Thoracic aorta (tissue), 2 donors: ENCODE measurements at places on chromosomes 7 and 10.

- DNase-seq, result no peak
Measured at GRCh38 chr7:127123220-127123619, 129.5 kb downstream of the GRM8 start.

GRCh38 chr7:138796038-138796615 lies 1.7 kb upstream of the TMEM213 start:
- DNase-seq, result no peak

DNA sequence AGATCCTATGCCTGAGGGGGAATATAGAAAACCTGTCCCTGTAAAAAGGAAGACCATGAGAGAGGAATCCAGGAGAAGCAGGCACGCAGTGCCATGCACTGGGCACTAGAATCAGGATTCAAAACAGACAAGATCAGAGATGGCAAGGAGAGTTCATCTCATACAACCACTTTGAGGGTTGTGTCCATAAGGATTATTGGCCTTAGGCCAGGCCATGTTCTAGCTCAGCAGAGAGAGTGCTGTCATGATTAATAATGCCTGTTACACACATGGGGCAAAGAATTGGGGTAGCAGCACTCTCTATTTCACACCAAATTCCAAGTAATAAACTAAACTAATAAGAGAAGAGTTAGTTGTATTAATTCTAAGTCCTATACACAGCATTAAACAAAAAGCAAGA lies 29.1 kb downstream of the EZH2 start:
- no peak for DNase-seq

DNA sequence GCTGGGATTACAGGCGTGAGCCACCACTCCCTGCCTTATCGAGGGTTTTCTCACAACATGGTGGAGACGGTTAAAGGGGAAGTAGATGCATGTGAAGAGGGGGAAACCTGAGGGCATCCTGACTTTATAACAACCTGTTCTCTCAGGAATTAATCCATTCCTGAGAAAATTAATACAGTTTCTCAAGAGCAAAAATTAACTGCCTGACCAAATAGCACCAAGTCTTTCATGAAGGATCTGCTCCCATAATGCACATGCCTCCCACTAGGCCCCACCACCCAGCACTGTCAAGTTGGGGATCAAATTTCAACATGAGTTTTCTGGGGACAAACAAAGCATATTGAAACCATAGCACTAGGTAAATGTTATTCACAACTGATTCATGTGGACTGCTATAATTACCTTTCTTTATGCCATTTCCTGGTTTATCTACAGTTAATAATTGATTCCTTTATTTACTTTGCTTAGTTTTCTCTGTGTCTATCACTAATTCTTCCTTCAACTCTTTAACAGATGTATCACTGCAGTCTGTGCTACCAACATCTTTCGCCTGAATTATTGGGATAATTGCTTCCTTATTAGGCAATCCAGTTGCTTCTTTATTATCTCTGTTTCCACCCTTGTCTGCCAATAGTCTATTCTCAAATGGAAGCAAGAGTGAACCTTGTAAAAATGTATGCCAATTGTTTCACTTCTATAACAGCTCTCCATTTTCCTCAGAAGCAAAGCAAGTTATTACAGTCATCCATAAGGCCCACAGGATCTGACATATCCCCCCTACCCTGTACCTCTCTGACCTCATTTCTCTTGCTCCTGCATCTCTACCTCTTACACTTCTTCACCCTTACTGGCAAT lies 12.9 kb upstream of the MICU1 start:
- no peak for DNase-seq

GRCh38 chr10:62689712-62690111 lies 114.8 kb upstream of the ADO start:
- no peak for DNase-seq

DNA sequence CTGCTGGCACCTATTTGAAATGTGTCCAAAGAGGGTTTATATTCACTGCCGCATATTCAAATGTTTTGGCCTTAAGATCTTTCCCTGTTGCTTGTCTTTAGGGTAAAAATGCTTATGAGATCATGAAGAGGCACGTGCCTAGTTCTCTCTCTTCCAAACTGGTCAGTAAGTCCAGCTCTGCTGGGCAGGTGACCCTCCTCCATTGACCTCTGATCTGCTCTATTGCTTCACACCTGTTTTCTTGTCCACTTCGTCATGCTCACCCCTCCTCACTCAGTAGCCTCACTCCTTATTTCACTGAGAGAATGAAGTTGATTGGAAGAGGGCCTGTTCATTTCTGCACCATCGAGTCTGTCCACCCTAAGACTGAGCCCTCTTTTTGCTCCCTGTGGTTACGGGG lies 140.5 kb upstream of the COBL start:
- DNase-seq, result no peak

- no peak for DNase-seq
Measured at GRCh38 chr10:87605628-87606251, 53.9 kb upstream of the PAPSS2 start.

GRCh38 chr10:95789902-95790301 lies 33.9 kb downstream of the ENTPD1 start:
- DNase-seq, result no peak

GRCh38 chr7:23930312-23930711 lies 220.3 kb downstream of the STK31 start:
- no peak for DNase-seq

- DNase-seq, result no peak
Measured at GRCh38 chr7:34296663-34297062, 361.4 kb upstream of the NPSR1 start.

- DNase-seq, result no peak
Measured at GRCh38 chr7:135601182-135601581, 43.5 kb downstream of the NUP205 start.

DNA sequence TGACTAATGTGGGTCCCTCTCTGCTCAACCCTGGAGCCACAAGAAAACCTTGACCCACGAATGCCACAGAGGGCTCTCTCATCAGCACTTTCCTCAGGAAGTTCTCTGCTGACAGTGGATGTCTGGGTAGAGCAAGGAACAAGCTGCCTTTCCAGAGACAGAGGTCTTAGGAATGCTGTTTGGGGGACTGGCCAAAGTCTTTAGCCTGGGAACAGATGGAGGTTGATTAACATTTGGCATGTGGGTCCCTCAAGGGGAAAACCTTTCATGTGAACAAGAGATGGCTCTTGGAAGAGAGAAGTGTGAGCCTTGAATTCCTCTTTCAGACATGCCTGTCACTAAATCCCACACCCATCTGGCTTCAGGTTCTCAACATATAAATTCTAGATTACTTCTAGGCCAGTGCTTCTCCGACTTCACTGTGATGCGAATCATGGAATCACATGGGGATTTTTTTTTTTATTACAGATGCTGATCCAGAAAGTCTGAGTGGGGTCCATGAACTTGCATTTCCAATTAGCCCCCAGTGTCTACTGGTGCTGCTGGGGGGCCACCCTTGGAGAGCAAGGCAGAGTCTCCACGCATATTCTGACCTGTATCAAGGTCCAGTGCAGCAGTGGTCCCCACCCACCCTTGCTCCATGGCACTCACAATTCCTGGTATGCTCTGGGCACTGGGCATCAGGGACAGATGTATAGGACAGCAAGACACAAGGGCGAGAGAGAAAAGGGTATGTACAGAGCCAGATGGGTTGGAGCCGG lies 360.4 kb downstream of the CXCL12 start:
- DNase-seq, result no peak

GRCh38 chr10:18793951-18794350 lies 134.7 kb downstream of the ARL5B start:
- DNase-seq, result no peak

DNA sequence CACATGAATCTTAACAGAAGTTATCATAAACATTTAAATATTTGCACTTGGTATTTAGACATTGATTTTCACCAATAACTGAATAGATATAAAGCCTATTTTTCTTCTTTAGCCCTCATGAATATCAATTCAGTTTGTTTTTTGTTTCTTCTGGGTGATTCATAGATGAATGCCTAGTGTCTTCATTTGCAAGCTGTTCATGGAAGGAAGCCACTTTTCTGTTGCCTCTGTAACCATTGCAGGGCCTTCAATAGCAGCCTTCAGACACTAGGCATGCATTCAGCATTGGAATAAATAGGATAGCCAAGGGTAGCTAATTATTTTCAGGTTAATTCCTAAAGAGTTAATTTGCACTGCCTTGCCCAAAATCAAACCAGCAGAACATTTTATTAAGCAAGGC lies 375.3 kb downstream of the DPP6 start:
- no peak for DNase-seq
